ENCODE measurements at places on chromosomes 13 and 19.

GRCh38 chr19:15913830-15914229 is 16.0 kb upstream of the CYP4F2 start:
- DNase-seq = no peak

DNA sequence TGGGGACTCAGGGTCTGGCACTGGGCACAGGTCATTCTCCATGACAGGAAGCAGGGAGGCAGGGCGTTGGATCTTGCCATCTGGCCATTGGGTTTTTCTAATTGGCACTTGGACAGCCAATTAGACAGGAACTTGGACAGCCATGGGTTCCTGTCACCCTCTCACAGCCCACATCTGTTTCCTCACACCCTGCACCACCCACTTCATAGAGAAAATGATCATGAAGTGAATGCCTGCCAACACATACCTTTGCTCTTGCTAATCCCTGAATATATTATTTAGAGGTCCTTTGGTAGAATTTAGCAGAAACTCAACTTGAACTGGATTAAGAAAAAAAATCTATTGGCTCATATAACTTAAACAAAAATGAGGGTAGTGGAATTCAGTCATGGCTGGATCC is 4.9 kb upstream of the OLFM2 start:
- DNase-seq = no peak

DNA sequence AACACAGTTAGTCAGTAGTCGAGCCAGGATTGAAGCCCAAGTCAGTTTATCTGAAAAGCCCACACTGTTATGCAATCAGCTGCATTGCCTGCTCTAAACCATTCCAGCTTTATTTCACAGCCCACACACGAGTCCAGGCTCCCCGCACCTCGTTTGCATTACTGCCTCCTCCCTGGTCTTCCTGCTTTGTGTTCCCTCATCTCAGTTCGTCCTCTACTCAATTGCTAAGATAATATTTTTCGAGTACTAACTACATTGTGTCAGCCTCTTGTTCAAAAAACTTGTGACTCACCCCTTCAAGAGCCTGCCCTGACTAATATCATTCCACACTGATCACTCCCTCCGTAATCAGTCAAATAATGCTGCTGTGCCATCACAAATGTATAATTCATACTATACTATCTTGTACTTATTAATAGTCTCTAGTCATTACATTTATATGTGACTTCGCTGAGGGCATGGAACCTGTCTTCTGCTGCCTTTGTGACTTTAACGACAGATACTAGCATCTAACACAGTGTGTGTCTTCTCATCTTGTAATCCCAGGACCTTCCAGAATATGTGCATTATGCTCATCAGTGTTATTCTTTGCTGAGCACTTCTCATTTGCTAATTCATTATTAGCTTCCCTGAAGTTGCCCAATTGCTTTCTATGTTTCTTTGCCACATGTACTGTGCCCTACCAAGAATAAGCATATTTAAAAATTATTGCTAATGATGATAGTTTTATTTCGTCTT is 26.2 kb upstream of the WDFY2 start:
- no peak for DNase-seq

DNA sequence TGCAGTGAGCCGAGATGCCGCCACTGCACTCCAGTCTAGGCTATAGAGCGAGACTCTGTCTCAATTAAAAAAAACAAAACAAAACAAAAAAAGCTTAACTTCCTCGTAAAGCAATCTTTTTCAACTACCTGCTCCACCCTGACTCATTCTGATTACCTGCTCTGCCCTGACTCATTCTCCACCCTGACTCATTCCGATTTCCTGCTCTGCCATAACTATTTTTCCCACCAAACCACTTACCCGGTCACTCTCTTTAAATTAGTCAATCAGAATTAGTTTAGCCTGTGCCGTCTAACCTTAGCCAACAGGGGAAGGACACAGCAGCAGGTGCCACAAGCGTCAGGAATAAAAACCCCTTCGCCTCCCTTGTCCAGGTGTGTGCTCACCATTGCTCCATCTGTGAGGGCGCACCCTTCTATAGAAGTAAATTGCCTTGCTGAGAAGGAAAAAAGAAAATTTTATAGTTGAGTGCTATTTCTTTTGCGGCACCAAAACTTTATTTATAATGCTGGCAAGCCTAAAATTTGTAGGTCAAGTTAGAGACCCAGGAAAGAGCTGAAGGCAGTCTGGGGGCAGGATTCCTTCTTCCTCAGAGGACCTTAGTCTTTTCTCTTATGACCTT is 1.7 kb upstream of the IFT88 start:
- no peak for DNase-seq

DNA sequence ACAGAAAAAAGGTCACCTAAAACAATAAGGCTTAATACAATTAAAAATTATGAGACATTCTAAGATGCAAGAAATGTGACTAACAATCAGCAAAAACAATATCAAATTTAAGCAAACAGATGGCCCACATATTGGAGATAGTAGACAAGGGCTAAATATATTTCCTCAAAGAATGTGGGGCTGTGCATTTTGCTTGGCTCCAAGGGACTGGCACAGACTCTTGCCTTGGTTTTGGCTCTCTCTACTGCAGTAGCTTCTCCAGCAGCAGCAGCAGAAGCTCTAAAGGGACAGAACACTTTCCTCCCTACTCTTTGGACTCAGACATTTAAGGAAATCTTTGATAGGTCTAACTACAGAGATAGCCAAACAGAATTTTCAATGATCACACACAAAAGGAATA is 38.2 kb upstream of the ZNF780A start:
- DNase-seq = no peak

DNA sequence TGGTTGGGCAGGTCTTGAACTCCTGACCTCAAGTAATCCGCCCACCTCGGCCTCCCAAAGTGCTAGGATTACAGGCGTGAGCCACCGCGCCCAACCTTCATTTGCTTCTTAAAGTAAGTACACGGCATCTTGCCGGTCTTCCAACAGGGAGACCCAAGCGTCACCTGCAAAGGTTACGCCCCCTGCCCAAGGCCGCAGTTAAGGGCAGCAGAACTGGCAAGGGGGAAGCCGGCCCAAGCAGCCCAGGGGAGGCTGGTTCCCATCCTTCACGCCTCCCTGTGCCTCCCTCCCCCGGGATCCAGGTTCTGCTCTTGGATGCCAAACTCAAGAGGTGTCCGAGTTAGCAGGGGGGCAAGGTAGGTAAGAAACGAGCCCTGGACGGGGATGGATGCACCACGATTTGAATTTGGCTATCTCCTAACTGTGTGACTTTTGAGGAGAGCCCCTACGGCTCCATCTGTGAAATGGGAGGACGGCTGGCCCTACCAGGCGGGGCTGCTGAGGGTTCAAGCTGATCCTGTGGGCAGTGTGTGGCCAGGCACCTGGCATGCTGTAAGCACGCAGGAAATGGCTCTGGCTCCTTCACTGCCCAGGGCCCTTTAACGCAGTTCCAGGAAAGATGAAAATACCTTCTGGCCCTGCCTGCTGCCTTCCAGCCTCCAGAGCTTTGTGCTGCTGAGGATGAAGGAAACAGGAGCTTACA is 9.0 kb downstream of the RFX1 start:
- DNase-seq = no peak

- DNase-seq = no peak
Observed at GRCh38 chr19:17530586-17530985, 19.1 kb downstream of the PGLS start.

GRCh38 chr13:69856331-69856730 is 251.3 kb upstream of the ATXN8OS start:
- DNase-seq = peak; percentile 44

DNA sequence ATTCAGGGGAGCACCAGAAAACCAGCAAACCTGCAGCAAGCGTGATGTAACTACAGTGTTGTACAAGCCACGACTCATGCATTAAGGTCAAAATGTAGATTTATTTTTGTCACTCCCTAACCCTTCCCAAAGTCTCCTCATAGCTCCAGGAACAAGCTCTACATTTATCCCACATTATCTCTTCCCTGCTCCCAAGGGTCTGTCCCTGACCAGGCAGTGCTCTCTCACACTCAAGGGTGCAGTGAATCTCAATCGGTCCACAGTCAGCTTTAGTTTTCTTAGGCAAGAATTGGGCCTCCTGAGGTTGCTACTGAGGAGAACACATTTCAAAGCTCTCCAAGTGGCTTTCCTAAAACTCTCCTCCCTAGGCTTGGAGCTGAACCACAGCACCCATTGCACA is 219.4 kb downstream of the NHLRC3 start:
- no peak for DNase-seq

- no peak for DNase-seq
Observed at GRCh38 chr13:97234742-97235141, 12.6 kb downstream of the MBNL2 start.

GRCh38 chr19:33823341-33823740 is 26.7 kb downstream of the KCTD15 start:
- DNase-seq = no peak

DNA sequence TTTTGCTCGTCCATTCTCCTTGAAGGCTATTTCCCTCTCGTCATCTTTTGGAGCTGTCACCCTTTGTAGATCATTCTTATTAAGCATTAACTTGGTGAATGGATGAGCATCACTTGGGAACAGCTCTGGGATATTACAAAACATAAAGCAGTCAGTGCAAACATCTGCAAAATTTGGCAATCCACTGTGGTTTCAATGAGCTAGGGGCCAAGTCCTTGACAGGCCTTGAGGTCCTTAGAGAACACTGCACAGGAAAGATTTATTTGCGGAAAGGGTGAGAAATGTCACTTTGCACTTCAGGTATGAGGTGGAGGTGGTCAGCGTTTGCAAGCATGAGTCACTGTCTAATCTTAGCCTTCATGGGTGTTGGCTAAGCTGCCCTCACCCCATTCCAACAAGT is 239.7 kb upstream of the MAB21L1 start:
- DNase-seq = no peak

- no peak for DNase-seq
Observed at GRCh38 chr13:23644126-23644419, 73.9 kb downstream of the TNFRSF19 start.

DNA sequence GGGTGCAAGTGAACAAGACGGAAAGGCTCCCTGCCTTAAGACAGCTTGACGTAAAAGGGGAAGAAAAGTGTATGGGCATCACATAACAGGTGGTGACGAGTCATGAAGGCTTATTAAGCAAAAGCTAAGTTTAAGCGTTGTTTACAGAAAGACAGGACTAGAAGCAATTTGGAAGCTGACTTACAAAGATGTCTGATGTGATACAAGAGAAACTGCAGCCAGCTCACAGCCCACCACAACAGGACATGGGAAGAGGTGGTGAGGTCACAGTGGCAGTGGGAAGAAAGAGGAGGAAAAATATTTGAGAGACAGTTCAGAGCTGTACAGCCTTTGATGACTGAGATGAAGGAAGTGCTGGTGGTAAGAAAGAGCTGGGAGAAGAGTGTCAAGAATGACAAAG is 181.6 kb downstream of the KLF12 start:
- DNase-seq = no peak

GRCh38 chr13:77898097-77898496 is 20.5 kb downstream of the EDNRB start:
- no peak for DNase-seq

- no peak for DNase-seq
Observed at GRCh38 chr19:38806371-38806770, 6.4 kb downstream of the LGALS4 start.

DNA sequence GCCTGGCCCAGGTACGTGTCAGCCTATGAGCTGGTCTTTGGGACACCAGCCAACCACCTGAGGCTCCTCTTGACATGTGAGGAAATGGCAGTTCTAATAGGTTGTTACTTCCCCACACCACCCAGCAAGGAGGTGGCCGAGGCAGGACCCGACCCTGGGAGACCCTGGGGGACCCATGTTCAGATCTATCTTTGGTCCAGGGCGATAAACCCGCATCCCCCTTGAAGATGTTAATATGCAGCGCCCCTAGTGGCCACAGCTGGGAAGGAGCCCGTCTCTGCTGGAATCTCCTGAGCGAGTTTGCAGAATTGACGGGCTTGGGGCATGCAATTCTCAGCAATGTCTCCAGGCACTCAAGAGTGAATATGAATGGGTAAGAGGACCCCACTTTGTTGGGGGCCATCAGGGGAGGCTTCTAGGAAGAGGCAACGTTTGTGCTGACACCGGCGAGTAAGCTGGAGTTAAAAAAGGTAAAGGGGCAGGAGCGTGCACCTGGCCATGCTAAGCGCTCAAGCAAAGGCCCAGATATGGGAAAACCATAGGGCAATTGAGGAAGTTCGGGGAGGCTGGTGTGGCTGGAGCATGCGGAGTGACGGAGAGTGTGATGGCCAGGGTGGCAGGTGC is 1.5 kb upstream of the MYO1F start:
- peak; percentile 85 for DNase-seq

DNA sequence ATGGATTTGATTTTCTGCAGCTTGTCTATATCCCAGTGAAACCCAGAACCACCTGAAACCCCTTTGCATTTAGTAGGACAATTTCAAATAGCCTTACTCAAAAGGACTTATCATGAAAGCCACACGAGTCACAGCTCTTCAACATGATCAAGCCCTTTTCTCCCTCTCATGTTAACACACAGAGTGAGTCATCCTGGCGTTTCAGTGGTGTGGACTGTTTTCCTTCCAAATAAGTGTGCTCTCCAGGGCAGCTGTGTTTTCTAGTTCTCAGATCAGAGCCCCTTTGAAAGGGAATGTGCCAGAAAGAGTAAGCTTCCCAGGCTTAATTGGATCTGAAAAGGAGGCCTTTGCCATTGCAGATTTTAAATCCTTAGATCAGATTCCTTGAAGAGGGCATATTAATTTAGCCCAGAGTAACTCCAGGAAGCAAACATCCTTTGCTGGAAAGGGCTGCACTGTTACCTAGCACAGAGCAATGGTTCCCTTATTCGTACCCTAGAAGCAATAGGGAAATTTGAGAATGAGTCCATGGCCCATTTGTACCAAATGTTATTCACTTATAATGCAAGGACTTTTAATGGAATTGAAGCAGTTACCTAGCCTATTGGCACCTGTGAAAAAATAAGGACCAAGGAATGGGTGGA is 51.3 kb downstream of the ERICH6B start:
- no peak for DNase-seq

GRCh38 chr19:12997967-12998940 is 3.0 kb downstream of the NFIX start:
- DNase-seq = no peak

- no peak for DNase-seq
Observed at GRCh38 chr13:76668141-76668540, 218.1 kb downstream of the KCTD12 start.

DNA sequence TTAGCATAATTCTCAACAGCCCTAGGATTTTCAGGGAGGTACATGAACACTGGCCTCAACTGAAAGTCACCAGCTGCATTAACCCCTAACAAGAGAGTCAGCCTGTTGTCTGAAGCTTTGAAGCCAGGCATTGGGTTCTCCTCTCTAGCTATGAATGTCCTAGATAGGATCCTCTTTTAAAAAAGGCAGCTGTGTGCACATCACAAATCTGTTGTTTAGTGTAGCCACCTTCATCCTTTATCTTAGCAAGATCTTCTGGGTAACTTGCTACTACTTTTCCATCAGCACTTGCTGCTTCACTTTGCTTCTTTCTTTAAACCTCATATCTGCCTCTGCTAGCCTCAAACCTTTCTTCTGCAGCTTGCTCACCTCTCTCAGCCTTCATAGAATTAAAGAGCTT is 1692.1 kb downstream of the EFNB2 start:
- no peak for DNase-seq

GRCh38 chr13:59671881-59672280 is 491.8 kb downstream of the DIAPH3 start:
- no peak for DNase-seq
